Kidney epithelial cell (primary cell): ENCODE measurements at places on chromosomes 6 and 20. TPM values are rescaled to one million over a fixed set of nuclear protein-coding genes. Genes with fewer than 3 reads are reported as not detected.
A peak's percentile ranks its signal among the peaks of the same experiment; 100 is the strongest.

UBE3D gene
- total RNA-seq, result 11.6 and 12.1 TPM in 2 replicates

GRCh38 chr20:40393197-40394079 lies 295.6 kb downstream of the MAFB start:
- DNase-seq, result no peak

- DNase-seq, result no peak
These were observed 8.0 kb upstream of the IDH3B start for GRCh38 chr20:2671977-2672376.

DNA sequence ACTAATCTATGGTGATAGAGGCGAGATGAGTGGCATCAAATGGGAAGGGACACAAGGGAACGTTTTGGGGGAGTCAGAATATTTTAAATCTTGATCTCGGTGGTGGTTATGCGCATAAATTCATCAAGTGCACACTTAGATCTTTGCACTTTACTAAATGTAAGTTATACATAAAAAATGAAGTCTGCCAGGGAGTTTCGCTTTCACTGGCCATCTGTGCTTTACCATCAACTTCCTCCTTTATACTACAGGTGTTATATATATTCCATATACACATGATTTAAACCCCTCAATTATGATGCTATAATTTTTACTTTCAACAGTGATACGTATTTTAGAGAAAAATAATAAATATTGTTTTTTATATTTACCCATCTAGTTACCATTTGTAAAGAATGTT lies 97.6 kb upstream of the AKIRIN2 start:
- DNase-seq, result no peak

TRIM31 gene
- not detected in 2 replicates for total RNA-seq

FHL5 gene
- not detected in 2 replicates for total RNA-seq

- no peak for DNase-seq
These were observed 61.2 kb downstream of the VAPB start for GRCh38 chr20:58450254-58450653.

DNA sequence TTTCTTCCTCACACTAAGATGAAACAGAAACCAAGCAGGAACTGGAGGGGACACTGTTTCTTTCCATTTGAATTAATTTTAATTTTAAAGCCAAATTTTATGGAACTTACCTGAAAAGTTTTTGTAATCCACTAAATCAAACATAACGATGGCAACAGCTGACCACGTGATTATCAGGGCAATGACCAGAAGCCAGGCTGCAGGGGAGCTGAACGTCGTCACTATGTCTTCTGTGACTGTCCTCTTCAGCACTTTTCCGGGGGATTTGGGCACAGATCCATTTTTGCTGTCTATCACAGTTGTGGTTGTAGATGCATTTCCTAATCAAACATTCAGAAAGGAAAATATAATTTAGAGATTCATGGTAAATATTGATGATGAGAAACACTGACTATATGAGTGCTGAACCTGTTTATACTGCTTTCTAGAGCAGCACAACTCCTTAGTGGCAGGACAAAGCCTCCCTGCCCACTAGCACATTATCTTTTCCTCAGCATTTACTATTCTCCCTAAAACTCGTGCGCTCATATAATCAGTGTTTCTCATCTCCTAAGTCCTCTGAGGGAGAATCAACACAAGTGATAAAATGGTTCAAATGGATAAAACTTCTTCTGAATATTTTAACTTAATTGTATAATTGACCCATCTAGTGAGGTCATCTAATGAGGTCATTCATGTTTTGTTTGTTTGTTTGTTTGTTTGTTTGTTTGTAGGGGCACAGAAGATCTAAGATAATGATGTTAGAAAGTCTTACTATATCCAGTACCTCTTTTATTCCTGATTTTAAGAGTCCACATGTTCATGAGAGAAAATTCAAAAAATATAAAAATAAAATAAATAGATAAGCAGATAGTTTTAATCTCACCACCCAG lies 65.7 kb downstream of the TRDN start:
- DNase-seq, result no peak

- no peak for DNase-seq
These were observed 230.6 kb downstream of the UTRN start for GRCh38 chr6:144515761-144516160.

GRCh38 chr6:84811351-84811750 lies 47.0 kb upstream of the TBX18 start:
- no peak for DNase-seq

DNA sequence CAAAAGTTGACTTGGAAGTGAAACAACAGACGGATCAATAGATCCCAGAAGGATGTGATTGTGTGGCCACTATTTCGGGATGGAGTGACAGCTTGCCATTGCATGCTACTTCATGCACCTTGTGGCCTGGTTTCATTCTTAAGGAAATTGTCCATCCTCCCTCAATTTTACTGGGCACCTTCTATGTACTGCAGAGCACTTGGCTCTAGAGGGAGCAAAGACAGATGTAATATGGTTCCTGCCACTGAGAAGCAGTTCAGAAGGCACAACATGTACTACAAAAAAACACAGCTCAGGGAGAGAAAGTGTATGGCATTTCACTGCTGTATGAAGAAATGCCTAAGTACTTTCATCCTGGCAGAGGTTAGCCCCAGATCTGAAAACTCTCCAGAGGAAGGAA lies 91.9 kb downstream of the FOXA2 start:
- DNase-seq, result no peak

- DNase-seq, result no peak
These were observed 89.9 kb downstream of the YTHDF1 start for GRCh38 chr20:63125838-63126601.

GRCh38 chr6:13066050-13066449 lies 262.3 kb downstream of the TBC1D7 start:
- DNase-seq, result no peak

CYP39A1 gene
- 0.14 and 0.29 TPM in 2 replicates for total RNA-seq

GRCh38 chr6:28489366-28490204 lies 26.0 kb downstream of the GPX6 start:
- DNase-seq, result peak; percentile 16

- DNase-seq, result no peak
These were observed 261.3 kb downstream of the PLCB1 start for GRCh38 chr20:8393381-8393780.

- no peak for DNase-seq
These were observed 22.9 kb downstream of the EIF2S2 start for GRCh38 chr20:34089175-34089479.

- DNase-seq, result peak; percentile 45
These were observed 155.5 kb upstream of the SIM1 start for GRCh38 chr6:100620085-100620840.

DNA sequence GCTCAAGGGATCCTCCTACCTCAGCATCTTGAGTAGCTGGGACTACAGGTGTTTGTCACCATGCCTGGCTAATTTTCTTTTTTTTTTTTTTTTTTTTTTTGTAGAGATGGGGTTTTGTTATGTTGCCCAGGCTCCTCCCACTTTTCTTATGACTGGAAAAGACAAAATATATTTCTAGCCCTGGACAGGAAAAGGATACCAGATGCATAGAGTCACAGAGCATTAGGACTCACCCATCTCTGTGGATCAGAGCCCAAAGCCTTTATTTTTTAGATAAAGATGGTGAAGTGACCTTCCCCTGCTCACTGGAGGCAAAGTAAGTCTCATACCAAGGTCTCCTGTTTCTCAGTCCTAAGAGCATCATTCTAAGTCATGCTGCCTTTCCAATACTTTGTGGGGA lies 3.4 kb downstream of the TRIM10 start:
- no peak for DNase-seq

BPIFB4 gene
- not detected in 2 replicates for total RNA-seq

- DNase-seq, result no peak
These were observed 198.8 kb upstream of the CDYL start for GRCh38 chr6:4577406-4577805.

DNA sequence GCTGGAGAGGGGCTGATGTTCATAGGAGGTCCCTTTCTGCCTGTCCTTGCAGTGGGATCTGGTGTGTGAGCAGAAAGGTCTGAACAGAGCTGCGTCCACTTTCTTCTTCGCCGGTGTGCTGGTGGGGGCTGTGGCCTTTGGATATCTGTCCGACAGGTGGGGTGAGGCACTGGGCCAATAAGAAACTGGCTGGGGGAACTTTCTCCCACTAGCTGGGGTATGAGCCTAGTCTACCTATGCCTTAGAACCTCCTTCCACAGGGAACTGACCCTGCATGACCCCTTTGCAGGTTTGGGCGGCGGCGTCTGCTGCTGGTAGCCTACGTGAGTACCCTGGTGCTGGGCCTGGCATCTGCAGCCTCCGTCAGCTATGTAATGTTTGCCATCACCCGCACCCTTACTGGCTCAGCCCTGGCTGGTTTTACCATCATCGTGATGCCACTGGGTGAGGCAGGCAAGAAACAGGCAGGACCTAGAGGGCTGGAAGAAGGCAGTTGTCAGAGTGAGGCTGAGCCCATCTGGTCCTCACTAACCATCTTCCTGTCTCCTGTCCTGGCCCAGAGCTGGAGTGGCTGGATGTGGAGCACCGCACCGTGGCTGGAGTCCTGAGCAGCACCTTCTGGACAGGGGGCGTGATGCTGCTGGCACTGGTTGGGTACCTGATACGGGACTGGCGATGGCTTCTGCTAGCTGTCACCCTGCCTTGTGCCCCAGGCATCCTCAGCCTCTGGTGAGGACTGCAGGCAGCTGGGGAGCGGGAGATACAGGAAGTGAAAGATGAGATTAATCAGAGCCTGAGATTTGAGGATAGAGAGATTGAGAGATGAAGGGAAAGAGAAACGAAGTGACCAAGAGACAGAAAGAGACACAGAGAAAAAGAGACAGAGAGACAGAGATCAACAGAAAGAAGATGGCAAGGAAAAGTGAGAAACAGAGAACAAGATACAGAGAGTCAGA lies 1.6 kb downstream of the SLC22A7 start:
- no peak for DNase-seq

DNA sequence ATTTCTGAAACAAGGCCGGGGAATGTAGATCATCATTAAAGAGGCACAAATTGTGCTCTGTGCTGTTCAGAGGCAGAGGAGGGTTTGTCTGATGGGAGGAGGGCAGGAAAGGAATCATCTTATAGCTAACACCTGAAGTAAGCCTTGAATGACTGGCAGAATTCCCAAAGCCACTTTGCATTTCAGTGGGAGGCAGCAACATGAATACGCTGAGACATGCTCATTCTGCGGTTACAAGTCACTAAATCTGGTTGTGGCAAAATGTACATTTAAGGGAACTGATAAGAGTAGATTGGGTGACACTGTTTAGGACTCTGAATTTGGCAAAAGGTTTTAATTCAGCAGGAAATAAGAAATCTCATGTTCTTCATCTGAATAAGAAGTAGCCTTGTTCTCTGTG lies 4.4 kb upstream of the COL19A1 start:
- DNase-seq, result no peak

CCN6 gene
- total RNA-seq, result 1.0 and 1.5 TPM in 2 replicates

ZC3H12D gene
- not detected in 2 replicates for total RNA-seq

GRCh38 chr6:164378330-164378729 lies 931.1 kb downstream of the C6orf118 start:
- DNase-seq, result no peak

- no peak for DNase-seq
These were observed 19.0 kb upstream of the BHLHE23 start for GRCh38 chr20:63025534-63026331.

CYB5R4 gene
- total RNA-seq, result 12.8 and 23.0 TPM in 2 replicates

SH3BGRL2 gene
- 31.1 and 31.6 TPM in 2 replicates for total RNA-seq

DNA sequence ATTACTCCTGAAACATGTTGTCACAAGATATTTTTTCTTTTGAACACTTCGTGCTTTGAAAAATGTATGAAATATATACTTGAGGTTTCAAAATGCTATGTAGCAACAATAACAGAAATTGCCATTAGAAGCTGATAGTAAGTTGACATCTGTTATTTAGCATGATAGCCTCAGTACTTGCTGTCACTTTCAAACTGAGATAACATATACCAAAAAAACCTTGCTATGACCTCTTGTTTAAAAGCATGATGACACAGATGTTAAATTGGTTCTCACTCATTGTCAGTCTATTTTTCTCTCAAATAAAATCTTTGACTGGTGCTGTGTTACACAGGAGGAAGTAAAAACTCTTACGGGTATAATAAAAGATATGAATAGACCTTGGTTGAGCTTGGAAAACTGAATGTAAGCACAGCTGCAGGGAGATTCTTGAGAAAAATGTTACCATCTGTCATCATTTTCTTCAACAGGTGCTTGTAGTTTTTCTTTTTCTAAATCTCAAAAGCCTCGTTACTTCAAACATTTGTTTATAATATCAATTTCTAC lies 18.6 kb downstream of the MOXD1 start:
- DNase-seq, result no peak

- DNase-seq, result no peak
These were observed 150.4 kb upstream of the PHACTR3 start for GRCh38 chr20:59453759-59454560.

DNA sequence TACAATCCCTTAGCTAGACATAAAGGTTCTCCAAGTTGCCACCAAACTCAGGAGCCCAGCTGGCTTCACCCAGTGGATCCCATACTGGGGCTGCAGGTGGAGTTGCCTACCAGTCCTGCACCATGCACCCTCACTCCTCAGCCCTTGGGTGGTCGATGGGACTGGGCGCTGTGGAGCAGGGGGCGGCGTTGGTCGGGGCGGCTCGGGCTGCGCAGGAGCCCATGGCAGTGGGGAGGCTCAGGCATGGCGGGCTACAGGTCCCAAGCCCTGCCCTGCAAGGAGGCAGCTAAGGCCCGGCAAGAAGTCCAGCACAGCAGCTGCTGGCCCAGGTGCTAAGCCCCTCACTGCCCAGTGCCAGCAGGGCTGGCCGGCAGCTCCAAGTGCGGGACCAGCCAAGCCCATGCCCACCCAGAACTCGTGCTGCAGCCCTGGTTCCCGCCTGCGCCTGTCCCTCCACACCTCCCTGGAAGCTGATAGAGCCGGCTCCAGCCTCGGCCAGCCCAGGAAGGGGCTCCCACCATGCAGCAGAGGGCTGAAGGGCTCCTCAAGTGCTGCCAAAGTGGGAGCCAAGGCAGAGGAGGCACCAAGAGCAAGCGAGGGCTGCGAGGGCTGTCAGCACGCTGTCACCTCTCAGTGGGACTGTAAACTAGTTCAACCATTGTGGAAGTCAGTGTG lies 912.1 kb downstream of the PHF3 start:
- no peak for DNase-seq

GRCh38 chr6:123118811-123119210 lies 122.8 kb downstream of the CLVS2 start:
- DNase-seq, result no peak

CEP43 gene
- total RNA-seq, result 13.8 and 21.1 TPM in 2 replicates

DNA sequence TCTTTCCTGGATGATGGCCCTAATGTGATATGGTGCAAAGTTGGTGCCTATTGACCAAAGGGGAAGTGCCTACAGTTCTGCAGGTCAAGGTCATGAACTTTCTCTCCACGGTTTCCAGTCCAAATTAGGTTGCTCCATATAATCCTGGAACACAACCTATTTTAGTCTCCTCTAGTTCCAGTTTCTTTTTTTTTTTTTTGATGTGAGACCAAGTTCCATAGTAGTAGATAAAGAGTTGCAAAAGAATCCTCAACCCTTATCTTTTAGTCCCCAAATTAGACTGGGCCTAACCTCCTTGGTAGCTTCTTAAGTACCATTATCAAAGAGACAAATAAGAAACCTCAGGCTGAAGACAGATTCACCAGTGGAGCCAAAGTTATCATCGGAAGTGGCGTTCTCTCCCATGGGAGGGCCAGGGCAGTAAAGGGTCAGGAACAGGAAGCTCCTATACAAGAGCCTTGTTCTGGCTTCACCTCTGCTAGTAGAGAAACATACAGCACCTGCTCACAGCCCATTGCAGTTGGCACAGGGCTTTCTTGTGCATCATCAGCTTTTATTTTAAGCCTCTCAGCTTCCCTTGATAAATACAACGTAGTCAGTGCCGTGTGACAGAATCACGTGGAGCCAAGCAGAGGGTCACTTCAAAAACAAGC lies 132.2 kb upstream of the RREB1 start:
- no peak for DNase-seq
